ENCODE measurements at places on chromosomes 3 and 15.

DNA sequence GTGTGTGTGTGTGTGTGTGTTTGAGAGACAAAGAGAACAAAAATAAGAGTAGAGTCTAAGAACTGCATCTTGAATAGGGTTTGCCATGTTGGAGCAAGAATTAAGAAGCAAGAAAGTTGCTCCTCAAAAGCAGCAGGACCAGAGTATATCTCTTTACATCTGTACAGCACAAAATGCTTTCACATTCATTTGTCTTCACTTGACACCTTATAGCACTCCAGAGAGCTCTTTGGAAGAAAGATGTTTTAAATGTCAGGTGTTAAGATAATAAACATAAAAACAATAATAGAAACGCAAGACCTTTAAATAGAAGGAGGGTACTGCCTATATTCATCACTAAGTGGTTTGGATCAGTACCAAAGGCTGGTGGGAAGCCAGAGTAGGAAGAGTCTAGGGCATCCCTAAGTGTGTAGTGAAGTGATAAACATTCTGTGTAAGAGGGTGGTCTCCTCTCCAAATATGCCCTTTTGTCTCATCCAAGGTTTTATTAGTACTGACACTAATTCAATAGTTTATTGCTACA is 19.1 kb upstream of the LSAMP start:
- no peak for DNase-seq

- DNase-seq: no peak
Observed at GRCh38 chr3:44504566-44504965, 27.1 kb upstream of the ZNF445 start.

GRCh38 chr3:158158969-158159368 is 49.1 kb downstream of the RSRC1 start:
- no peak for DNase-seq

- DNase-seq: no peak
Observed at GRCh38 chr3:24254649-24255048, 240.0 kb downstream of the THRB start.

DNA sequence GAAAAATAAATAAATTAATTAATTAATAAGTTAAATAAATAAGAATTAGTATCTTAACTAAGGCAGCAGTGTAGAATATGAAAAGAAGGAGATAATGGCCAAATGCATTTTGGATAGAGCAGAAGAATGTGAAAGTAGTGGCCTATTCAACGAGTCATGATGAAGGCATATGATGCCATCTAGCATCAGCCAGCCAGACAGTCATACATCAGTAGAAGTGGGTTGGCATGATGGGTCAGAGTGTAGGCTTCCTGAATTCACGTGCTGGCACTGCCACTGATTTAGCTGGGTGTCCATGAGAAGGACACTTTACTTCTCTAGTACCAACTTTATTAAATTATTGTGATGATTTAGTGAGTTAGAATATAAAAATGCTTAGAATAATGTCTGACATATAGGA is 256.1 kb upstream of the ARPP21 start:
- DNase-seq: no peak

- DNase-seq: peak; percentile 65
Observed at GRCh38 chr3:139434764-139435307, 41.5 kb downstream of the RBP2 start.

DNA sequence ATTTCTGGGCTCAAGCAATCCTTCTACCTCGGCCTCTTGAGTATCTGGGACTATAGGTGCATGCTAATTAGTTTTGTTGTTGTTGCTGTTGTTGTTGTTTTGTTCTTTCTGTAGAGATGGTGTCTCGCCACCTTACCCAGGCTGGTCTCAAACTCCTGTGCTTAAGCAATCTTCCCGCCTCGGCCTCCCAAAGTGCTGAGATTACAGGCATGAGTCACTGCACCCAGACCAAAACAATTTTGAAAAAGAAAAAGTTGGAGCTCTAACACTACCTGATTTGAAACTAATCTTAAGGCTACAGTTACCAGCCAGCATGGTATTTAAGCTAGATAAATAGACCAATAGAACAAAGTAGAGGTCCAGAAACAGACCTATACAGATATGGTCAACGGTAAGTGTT is 29.8 kb downstream of the KPNA1 start:
- DNase-seq: no peak

Measured in glutamatergic neuron (in vitro differentiated cells).